ENCODE measurements at places on chromosomes 6 and 20.

- DNase-seq: no peak
Measured at GRCh38 chr20:3658716-3659491, 4.3 kb downstream of the GFRA4 start.

DNA sequence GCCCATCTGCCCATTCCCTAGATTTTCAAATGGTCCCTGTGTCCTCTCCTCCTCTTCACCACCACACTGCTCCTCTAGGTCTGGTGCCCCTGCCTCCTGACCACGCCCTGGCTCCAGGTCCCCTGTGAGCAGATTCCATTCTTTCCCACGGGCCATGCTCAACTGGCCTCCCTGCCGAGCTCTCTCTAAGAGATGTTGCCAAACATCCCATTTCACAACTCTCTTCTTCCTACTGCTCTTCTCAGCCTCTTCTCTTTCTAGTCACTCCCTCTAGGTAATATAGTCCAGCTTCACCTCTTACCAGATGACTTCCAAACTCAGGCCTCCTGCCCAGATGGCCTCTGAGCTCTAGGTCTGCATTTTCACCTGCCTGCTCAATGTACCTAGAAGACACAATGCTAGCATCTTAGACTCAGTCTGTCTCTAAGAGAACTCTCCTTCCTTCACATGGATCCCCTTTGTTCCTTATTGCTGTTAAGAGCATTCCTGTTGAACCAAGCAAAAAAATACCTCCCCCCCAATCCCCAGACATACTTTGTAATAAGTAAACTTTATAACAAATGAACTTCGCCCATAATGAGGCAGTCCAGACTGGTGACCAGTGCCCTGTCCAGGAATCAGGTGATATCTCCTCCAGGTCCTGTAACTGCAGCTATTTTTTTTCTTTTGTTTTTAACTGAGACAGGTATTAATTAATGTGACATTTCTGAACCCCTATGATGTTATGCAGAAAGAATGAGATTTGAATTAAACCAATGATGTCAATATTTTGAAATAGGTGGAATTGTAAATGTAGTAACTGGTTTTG lies 79.0 kb downstream of the LYRM4 start:
- DNase-seq: no peak

- no peak for DNase-seq
Measured at GRCh38 chr20:2693286-2694007, 867 bp downstream of the EBF4 start.

DNA sequence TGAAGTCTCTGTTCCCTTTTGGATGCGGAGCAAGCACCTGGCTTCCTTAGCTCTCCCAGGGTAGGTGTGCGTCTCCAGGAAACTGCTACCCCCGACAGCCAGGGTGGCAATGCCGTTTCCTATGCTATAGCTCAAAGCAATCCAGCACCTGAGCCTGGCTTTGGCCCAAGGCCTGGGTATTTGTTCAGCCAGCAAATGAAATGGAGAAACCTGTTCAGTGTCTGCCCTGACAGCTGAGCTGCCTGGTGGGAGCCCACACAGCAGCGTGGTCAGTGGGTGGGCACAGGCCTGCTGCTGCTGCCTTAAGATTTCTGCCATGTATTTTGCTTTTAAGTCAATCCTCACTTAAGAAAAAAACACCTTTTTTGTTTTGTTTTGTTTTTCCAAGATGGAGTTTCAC lies 13.7 kb downstream of the SPATA2 start:
- DNase-seq: no peak

GRCh38 chr6:89685311-89685710 lies 46.8 kb upstream of the LYRM2 start:
- no peak for DNase-seq

GRCh38 chr20:44695674-44696300 lies 19.4 kb upstream of the CCN5 start:
- DNase-seq: no peak

GRCh38 chr6:142443532-142443931 lies 141.7 kb downstream of the ADGRG6 start:
- DNase-seq: no peak

- no peak for DNase-seq
Measured at GRCh38 chr6:51474022-51474975, 613.1 kb downstream of the PKHD1 start.

DNA sequence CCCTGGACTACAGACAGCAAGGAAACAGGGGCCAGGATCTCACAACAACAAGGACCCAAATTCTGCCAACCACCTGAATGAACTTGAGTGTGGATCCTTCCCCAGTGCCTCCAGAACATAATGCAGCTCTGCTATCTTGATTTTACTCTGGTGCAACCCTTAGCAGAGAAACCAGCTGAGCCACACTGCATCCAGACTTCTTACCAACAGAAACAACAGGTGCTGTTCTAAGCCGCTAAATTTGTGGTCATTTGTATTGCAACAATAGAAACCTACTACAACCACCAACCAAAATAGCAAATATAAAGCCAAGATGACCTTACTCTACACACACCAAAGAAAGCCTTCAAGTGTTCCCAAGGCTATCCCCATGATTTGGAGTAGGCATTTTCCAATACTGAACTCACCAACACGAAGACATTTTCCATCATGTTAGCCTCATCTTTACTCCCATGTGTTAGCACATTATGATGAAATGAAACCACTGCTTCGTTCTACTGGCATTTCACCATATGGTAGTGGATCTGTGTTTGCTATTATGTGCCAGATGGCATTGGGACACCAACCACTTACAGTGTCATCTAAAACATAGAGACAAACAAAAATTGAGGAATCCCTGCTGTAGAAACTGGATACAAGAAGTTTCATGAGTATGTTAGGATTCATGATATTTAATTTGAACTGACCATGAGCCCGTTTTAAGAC lies 249.8 kb upstream of the ID4 start:
- no peak for DNase-seq

DNA sequence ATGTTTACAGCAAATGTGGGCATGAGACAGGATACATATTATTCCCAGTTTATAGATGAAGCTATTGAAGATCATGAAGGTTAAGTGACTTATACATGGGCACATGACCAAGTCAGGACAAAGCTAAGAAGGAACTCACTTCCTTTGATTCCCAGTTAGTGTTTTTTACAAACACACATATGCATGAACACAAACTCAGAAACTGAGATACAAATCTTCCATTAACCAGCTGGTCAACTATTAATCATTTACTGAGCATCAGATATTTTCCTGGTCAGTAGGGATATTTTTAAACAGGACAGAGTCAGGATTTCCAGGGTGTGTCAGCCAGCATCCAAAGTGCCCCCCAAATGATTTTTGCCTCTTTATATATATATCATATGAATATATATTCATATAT lies 222.2 kb downstream of the OGFRL1 start:
- DNase-seq: no peak

DNA sequence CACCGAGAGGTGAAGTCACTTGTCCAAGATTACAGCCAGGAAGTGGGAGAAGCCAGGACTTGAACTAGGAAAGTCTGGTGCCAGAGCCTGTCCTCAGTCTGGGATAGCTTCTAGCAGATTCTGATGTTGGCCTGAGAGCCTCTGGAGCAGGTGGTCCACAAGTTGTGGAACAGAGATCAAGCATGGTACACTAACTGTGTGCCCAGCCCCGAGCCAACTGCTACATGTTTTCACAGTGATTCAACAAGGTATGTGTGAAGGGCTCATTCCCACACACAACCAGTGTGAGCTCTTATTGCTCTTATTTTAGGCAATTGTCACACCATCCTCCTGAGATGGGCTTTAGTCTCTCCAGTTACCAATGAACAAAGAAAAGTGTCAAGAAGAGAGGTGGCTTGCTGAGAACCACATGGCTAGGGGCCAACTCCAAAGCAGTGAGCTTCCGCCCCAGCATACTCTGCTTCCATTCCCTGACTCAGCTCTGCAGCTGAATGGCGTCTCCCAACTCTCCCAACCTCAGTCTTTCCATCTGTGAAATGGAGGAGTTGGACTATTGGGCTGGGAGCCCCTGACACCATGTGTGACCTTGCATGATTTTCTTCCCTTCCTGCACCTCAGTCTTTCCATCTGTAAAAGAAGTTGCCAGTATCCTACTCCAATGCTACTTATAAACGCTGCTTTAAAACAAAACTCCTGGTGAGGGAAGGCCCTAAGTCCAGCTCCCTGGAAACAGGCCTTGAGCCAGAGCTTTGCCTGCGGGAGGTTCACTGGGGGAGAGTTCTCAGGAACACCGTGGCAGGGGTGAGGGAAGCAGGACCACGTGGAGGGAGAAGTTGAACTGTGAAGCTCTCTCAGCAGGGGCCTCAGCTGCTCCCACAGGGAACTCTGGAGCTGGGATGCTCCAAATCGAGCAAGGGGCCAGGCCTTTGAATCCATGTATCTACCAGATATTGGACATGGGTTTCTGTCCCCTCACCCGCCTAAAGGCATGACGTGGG lies 40.9 kb downstream of the CDH22 start:
- DNase-seq: no peak

DNA sequence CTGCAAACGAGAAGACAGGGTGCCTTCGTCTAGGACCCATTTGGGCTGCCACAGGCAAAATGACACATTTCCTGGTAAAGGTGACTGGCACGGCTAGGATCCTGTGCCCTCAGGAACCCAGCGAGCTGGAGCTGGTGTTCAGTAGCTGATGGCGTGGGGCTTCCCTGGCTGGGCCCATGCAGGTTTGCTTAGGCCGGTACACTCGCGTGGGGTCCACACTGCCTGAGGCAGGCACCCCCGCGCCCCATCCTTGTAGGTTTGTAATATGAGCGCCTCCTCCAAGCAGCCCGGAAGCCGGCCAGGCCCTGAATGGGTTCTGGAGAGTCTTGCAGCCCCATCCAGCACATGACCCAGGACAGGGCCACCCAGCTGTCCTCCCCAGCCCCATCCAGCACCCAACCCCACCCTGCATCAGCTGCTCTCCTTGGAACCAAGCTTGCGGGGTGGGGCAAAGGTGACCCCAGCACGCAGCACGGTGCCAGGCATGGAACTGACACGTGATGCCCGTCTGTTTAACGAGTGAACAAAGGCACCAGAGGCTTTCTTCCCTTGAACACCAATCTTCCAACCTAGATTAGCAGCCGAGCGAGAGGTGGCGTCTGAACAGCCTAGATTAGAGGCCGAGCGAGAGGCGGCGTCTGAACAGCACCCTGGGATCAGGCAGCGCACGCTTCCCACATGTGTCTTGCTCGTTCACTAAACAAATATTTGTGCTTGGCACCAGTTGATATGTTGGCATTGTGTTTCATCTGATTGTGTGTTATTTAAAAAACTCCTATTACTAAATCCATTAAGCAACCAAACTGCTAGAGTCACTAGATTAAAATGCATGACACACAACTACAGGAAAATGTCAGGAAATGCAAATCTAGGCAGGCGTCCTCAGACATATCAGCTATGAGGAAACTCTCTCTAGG lies 112.1 kb downstream of the DLL1 start:
- no peak for DNase-seq

DNA sequence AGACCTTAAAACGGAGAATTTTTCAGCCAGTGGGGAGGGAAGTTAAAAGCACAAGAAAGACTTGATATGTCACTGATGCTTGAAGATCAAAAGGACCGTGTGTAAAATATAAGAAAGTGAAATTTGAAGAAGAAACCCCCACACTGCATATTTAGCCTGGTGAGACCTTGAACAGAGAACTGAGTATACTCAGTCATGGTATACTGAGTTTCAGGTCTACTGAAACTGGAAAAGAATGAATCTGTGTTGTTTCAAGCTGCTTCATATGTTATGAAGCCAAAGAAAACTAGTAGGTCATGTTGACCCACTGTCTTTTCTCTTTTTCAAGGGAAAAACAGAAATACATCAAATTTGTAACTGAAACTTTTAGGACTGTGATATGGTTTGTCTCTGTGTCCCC lies 443.8 kb upstream of the GJE1 start:
- no peak for DNase-seq

DNA sequence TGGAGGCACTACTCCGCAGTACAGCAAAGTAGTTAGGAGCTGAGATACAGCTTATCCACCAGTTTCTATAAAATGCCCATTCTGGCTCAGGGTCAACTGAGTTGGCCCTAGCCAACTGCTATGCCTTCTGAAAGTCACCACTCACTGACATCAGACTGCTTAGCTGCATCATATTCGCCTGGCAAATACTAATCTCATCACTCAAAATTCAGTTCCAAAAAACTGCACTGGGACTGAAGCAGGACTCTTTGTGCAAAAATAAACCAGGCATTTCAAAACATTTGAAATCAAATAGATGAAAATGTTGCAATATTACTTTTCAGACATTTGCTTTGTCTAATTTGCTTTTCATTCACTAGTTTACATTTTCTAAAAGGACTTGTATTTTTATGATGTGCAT lies 230.0 kb downstream of the ALDH8A1 start:
- no peak for DNase-seq

DNA sequence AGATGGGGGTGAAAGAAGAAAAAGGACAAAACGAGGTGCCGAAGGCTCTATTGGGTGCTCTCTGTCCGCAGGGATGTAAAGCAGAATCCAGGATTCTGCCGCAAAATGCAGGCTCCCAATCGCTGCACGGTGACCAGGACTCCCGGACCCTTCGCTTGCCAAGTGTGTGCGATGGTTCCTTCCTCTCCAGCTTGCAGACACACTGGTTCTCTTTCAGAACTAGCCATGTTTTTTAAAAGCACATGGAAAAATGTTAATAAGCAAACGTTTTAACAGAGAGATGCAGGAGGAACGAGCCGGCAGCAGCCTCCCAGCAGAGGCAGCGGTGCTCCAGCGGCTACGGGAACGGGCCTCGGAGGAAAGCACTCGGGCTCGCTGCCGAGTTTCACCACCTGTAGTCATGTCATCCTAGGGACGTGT lies 59.6 kb downstream of the ZNF831 start:
- DNase-seq: no peak

Measured in activated CD4-positive, CD25-positive, alpha-beta regulatory T cell (primary cell).